Fibroblast of skin of abdomen (primary cell): ENCODE measurements at places on chromosomes 1 and 21.
A peak's percentile ranks its signal among the peaks of the same experiment; 100 is the strongest.

DNA sequence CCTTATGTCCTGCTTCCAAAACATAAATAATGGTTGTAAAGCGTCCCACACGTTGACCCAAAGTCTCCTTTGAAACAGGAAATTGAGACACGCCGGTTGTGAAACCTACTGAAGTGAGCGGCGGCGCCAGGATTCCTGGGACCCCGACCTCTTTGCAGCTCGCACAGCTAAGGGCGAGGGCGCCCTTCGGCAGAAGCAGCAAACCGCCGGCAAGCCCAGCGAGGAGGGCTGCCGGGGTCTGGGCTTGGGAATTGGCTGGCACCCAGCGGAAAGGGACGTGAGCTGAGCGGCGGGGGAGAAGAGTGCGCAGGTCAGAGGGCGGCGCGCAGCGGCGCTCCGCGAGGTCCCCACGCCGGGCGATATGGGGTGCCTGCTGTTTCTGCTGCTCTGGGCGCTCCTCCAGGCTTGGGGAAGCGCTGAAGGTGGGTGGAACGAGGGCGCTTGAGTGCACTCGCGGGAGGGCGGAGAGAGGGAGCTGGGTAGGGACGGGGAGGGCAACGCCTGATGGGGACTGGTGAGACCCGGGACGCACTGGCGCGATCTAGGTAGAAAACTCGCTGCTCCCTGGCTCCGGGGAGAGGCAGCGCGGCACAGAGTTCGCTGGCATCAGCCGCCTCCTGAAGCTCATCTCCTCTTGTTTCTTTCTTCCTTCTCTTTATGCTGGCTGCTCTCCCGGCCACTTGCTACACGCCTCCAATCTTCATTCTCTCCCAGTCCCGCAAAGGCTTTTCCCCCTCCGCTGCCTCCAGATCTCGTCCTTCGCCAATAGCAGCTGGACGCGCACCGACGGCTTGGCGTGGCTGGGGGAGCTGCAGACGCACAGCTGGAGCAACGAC is at the start of gene CD1D:
Gene CD1D (plus strand): TSS at position 155 of the 836 bp plus-strand sequence. CDS start 207 bp downstream, at position 362.
- no peak for DNase-seq

- DNase-seq: no peak
These were observed 174.8 kb upstream of the VAMP3 start for GRCh38 chr1:7596126-7596965.

DNA sequence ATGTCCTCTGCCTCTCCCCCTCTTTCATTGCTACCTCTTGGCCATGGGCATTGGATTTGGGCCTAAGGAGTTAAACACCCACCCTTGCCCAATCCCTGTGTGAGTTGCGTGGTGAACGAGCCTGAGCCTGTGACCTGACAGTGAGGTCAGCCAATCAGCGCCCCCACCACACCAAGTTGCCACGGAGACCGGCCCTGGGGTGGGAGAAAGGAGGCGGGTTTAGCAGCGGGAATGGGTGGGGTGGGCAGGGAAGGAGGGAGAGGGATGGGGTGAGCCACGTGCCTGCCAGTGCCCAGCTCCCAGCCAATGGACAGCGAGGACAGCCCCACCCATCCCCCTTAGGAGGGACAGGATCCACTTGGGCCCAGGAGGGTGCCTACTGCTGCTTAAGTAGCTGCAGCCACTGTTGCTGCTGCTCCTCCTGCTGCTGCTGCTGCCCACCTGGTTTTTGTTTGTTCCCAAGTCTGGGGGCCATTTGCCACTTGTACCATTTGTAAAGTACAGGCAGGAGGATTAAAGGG is 9.5 kb downstream of the ZBTB7B start:
- no peak for DNase-seq

GRCh38 chr1:22428672-22429071 is 23.0 kb upstream of the ZBTB40 start:
- peak; percentile 40 for DNase-seq

DNA sequence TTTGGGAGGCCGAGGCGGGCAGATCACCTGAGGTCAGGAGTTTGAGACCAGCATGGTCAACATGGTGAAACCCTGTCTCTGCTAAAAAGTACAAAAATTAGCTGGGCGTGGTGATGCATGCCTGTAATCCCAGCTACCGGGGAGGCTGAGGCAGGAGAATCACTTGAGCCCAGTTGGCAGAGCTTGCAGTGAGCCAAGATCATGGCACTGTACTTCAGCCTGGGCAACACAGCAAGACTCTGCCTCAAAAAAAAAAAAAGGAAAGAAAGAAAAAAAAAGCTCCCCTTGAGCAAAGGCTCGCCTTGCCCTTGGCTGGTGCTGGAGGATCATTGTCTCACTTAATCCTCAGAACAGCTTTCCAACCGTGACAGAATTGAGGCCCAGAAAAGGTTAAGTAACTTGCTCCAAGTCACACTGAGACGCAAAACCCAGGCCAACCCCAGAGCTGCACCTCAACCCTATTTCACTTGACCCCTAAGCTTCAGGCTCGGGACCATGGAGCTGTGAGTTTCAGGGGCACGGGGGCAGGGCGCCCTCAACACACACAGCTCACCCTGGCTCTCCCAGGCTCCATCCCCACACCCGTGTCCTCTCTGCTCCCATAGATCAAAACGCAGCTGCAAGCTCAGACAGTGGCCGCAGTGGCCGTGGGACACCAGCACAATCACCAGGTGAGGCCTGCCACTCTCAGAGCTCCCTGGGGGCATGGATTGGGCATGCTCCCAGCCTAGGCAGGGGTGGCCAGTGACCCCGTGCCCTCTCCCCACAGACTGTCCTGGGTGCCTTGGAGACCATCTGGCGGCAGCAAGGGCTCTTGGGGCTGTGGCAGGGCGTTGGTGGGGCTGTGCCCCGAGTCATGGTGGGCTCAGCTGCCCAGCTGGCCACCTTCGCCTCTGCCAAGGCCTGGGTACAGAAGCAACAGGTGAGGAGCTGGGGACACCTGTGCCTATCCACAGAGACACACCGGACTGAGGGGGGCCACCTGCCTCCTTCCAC is 1.6 kb downstream of the SLC25A34 start:
- no peak for DNase-seq
